D721Med (cell line): ENCODE measurements at places on chromosomes 6 and 20.

- no peak for DNase-seq
Measured at GRCh38 chr20:48844996-48845395, 17.2 kb upstream of the PREX1 start.

DNA sequence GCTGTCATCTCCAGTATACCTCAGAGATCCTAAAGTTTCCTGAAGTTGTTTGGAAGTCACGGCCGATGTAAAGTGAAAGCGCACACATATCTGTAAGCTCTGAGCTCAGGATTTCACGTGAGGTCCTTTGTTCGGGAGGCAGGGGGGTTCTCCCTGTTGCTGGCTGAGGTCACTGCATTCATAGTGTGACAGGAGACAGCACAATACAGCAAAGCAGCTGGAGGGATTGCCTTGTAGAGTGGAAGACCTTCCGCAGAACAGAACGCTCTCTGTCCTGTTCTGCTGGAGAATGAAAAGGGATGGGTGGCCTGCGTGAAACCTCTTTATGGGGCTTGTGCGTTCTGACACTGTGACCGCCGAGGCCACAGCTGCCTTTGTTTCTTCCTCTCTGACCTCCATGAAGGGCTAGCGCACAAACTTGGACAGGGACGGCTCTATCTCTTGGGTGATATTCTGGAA lies 13.4 kb upstream of the SERPINB1 start:
- no peak for DNase-seq

DNA sequence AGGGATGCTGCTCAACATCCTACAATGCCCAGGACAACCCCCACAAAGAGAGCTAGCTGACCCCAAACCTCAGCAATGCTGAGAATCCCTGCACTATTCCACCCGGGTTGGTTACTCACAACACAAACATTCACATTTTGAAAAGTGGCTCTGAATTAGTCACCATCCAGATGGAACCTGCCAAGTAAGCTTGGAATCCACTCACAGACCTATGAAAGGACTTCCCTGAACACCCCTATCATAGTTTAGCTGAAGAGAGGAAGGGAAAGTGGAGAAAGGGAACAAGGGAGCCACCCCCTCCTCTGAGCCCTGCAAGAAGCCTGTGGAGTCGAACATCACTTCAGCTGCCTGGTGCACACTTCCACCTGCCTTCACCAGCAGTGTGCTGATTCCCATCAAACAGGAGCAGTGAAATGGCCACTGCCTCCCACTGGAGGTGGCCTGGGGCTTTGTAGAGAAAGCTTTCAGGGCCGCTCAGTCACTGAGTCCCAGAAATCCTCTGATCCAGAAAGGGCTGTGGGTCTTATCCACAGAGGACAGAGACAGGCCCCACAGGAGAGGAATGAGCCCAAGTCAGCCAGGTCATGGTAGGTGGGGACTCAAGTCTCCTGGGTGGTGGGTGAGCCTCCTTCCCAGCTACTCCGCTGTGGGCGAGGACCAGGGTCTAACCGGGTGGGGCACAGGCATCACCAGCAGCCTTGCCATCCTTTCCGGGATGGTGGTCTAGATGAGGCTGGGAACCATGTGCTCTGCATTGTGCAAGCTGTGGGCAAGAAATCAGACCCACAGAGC lies 203.7 kb downstream of the SYNDIG1 start:
- DNase-seq = no peak

DNA sequence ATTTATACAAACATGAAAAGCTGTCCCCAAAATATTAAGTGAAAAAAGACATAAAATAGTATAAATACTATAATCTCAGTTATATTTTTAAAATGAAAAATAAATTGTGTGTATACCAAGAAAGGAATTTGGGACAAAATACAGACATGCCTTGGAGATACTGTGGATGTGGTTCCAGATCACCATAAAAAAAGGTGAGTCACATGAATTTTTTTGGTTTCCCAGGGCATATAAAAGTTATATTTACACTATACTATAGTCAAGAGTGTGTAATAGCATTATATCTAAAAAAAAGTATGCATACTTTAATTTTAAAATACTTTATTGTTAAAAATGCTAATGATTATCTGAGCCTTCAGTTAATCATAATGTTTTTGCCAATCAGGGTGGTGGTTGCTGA lies 17.4 kb upstream of the SDHAF4 start:
- no peak for DNase-seq

DNA sequence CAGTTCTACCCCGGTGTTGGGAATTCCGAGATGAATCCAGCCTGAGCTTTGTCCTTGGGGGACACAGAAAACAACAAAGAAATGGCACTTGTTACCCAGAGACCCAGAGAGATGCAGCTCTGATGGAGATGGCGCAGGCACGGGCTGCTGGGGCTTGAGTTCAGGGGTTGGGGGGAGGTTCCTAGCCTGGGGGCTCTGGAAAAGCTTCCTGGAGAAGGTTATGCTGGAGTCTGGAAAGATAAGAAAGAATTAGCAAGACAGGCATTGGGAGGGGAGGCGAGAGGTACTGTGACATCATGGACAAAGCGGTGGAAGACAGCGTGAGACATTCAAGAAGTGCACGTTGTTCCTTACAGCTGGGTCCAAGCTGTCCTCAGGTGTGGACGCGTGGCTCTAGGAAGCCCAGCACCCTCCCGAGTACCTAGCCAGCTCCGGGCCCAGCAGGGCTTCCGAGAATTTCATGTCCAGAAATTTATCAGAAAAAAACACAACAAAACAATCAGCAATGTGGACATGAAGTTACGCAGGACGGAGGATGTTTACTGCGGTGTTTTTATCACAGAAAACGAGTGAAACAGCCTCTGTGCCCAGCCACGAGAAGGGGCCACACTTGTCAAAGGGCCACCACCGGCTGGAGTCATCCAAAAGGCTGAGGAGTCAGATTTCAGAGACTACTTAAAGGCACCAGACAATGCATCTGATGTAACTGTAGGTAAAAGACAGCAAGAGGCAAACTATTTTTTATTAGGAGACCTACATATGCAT lies 39.5 kb downstream of the C20orf203 start:
- DNase-seq = no peak

DNA sequence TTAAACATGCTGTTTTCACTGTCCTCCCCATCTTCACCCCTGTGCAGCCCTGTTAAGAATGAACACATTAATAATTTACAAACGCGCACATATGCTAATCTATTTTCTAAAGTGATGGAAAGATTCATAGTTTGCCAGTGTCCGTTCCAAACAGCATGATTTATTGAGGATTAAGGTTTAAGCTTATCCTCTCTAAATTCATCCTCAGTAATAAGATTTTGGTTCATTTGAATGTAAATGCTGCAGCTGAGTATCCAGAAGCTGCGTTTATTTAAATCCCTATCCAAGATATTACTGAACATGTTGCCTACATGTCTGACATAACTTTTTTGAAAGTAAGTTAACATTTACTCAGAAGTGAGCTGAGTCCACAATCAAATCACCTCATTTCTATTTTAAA lies 42.8 kb upstream of the FAM135A start:
- no peak for DNase-seq

DNA sequence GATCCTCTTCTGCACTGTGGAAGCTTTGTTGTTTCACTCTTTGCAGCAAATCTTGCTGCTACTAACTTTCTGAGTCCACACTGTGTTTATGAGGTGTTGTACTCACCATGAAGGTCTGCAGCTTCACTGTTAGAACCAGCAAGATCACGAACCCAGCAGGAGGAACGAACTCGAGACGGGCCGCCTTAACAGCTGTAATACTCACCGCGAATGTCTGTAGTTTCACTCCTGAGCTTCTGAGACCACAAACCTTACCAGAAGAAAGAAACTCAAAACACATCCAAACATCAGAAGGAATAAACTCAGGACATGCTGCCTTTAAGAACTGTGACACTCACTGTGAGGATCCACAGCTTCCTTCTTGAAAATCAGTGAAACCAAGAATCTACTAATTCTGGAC lies 48.1 kb upstream of the MBOAT1 start:
- DNase-seq = no peak

- DNase-seq = no peak
Measured at GRCh38 chr20:609371-609964, 641 bp downstream of the TCF15 start.

- DNase-seq = no peak
Measured at GRCh38 chr6:34070315-34071135, 75.4 kb downstream of the GRM4 start.

- DNase-seq = no peak
Measured at GRCh38 chr20:39376788-39377187, 414.6 kb downstream of the DHX35 start.

- DNase-seq = no peak
Measured at GRCh38 chr20:1918491-1919165, 23.4 kb downstream of the SIRPA start.

- no peak for DNase-seq
Measured at GRCh38 chr6:12974551-12974950, 258.0 kb downstream of the PHACTR1 start.

DNA sequence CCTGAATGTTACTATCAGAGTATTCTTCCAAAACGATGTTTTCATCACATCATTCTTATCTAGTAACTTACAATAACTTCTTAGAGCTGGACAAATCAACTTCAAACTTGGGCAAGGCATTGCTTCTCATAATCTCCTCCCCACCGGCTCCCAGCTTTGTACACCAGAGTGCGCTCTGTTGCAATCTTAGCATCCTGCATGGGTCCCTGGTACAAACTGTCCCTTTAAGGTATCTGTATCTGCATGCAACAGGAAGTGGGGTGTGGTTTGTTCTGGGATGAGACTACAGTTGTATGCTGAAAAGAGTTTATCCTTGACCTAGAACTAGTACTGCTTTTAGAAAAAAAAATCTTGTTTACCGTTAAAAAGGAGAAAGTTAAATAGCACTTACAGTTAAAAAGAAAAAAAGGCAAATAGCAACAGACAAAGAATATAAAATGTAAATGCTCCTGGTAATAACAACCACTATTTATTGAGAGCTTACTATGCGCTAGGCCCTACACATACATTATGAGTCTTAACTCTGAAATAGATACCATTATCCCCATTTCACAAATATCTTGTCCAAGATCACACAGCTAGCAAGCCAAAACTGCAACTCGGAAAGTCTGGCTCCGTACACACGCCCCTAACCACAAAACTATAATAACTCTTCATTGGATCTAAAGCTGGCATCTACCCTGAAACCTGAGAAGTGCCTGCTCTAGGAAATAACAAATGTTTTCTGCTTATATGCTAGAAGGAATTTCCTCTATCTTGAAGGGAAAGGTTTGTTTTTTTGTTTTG lies 9.8 kb upstream of the HECA start:
- DNase-seq = no peak

GRCh38 chr20:61932711-61933480 lies 132.8 kb downstream of the TAF4 start:
- DNase-seq = no peak

- no peak for DNase-seq
Measured at GRCh38 chr6:89214197-89214596, 3.0 kb downstream of the GABRR1 start.

GRCh38 chr6:93568169-93568568 lies 148.8 kb upstream of the EPHA7 start:
- DNase-seq = no peak

- no peak for DNase-seq
Measured at GRCh38 chr6:55543633-55544309, 35.2 kb downstream of the HMGCLL1 start.

- no peak for DNase-seq
Measured at GRCh38 chr6:162181741-162182401, 545.7 kb downstream of the PRKN start.

DNA sequence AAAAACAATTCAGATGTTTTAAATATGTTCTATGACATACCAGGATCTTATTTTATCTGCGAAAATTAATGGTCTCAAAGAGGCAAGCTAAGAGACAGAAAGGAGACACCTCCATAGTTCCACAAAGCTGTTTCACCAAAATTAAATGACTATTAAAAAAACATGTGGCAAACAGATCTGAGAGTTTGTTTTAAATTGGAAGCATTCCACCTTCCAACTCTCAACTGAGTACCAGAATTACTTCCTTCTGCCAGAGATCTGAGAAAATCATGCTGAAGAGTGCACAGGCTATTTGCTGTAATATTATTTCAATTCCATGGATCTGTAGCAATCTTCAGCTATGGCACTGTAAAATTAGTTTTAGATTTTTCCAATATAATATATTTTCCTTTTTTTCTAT lies 669.5 kb upstream of the MARCKS start:
- DNase-seq = no peak

- DNase-seq = no peak
Measured at GRCh38 chr6:66418906-66419305, 711.9 kb upstream of the EYS start.

DNA sequence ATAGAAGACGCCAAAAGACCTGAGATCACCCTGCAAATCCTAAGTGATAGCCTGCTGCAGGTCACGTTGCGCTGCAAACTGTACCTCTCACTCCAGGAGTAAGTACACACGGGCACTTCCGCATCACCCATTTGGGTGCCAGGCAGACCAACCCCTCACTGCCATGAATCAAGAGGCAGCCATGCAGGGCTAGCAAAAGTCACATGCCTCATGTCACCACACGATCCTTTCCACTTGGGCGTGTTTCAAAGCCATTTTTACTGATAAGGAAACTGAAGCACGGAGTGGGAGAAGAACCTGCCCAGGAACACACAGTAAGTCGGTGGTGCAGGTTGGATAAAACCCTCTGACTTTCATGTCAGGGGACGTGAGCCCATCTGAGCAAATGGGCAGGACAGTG lies 37.0 kb downstream of the BPIFB1 start:
- no peak for DNase-seq

- DNase-seq = no peak
Measured at GRCh38 chr6:50093116-50093937, 43.6 kb upstream of the DEFB112 start.

GRCh38 chr20:25402583-25402982 lies 4.9 kb upstream of the GINS1 start:
- no peak for DNase-seq

GRCh38 chr6:40346246-40346645 lies 240.9 kb downstream of the LRFN2 start:
- DNase-seq = no peak

- DNase-seq = no peak
Measured at GRCh38 chr6:13851330-13851729, 37.0 kb upstream of the MCUR1 start.

DNA sequence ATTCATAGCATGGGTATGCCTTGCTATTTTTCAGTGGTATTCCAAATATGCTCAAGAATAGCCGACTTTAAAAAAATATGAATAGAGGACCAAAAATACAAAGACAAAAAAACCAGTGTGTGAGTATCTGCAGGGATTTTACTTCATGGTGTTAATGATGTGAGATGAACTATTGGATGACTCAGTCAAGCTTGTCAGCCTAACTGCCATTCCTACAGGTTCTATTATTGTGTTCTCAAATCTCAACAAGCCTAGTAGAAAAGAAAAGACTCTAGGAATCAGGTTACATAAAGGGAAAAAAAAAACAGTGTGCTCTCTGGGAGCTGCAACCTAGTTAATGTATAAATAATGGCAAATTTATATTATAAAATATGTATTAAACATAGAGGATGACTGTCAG lies 588.4 kb upstream of the BTBD3 start:
- DNase-seq = no peak

GRCh38 chr20:19932170-19932667 lies 84.9 kb upstream of the NAA20 start:
- no peak for DNase-seq

GRCh38 chr6:125781314-125781868 lies 9.4 kb upstream of the NCOA7 start:
- DNase-seq = no peak

GRCh38 chr20:4798010-4798409 lies 76.3 kb downstream of the PRND start:
- DNase-seq = no peak
